Jurkat, Clone E6-1 (cell line): ENCODE measurements at places on chromosomes 2 and 18.

GRCh38 chr2:226828191-226828590 is 7.7 kb upstream of the RHBDD1 start:
- DNase-seq = no peak

GRCh38 chr2:170488807-170489206 is 226.3 kb upstream of the SP5 start:
- DNase-seq = no peak

GRCh38 chr2:171407030-171407675 is 26.6 kb downstream of the METTL8 start:
- no peak for DNase-seq

DNA sequence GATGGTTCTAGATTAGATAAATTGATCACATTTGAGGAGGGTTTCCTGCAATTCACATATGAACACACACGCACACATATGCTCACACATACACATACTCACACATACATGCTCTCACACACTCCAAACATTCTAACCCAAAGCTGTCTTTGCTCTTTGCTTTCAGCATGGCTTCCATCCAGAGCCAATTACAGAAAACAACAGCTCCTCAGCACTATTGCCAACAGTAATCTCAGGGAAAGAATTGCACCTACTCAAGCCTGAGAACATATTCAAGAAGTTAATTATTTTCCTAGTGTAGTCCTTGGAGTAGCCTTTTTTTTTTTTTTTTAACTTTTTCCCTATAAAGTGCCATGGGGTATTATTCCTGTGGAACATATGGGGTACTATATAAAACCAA is 246.9 kb upstream of the PARD3B start:
- no peak for DNase-seq
